Activated naive CD8-positive, alpha-beta T cell treated with anti-CD3 and anti-CD28 coated beads, Interleukin-2, amount 10 ng/mL, durations not matched to agents 7 days and 5 days (primary cell): ENCODE measurements at places on chromosomes 11 and 22. TPM values are rescaled to one million over a fixed set of nuclear protein-coding genes. Genes with fewer than 3 reads are reported as not detected.

GRCh38 chr11:118234833-118235232, 10.0 kb upstream of the JAML start:
- DNase-seq: no peak

GRCh38 chr11:32310214-32310601, 125.1 kb downstream of the WT1 start:
- no peak for DNase-seq

OR52A1 gene
- not detected for total RNA-seq

CYB5R2 gene
- total RNA-seq: 1.4 TPM

DNA sequence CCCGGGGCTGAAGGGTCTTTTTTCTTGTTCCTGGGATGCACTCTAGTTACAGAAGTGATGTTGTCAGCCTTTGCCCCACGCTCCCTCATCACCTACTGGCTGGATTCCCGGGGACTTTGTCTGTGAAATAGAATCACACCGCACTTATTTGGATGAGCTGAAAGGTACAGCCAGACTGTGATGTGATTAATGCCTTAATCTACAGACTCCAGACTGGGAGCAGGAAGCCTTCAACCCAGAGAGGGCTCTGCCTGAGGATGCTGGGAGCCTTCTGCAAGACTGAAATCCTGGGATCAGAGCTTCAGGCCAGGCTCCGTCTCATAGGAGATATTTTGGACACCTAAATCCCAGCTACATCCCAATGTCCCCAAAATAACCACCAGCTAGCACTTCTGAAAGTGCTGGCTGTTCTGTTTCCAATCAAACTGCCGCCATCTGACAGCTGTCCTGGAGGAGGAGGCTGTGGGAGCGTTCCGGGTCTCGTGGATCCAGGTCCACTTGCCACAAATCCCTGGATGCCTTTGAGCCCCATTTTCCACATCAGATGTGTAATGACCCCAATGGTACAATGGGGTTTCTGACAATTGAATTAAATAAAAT, 688.5 kb downstream of the TBC1D22A start:
- no peak for DNase-seq

PHLDA2 gene
- 0.65 TPM for total RNA-seq

DNA sequence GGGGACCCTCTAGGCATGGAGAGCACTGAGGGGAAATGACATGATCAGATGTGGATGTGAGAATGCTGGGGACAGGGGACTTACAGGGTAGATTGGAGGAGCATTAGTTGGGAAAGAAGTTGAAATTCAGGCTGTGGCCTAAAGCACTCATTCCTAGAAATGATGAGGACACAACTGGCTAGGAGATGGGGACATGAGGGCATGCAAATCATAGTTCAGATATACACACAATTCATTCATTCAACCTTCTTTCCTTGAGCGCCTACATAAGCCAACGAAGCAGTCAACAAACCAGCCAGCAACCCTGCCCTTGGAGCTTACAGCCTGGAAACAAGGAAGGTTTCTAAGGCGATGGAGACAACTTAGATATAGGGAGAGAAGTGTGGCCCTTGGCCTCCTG, 14.2 kb downstream of the CSF2RB start:
- DNase-seq: no peak

DNA sequence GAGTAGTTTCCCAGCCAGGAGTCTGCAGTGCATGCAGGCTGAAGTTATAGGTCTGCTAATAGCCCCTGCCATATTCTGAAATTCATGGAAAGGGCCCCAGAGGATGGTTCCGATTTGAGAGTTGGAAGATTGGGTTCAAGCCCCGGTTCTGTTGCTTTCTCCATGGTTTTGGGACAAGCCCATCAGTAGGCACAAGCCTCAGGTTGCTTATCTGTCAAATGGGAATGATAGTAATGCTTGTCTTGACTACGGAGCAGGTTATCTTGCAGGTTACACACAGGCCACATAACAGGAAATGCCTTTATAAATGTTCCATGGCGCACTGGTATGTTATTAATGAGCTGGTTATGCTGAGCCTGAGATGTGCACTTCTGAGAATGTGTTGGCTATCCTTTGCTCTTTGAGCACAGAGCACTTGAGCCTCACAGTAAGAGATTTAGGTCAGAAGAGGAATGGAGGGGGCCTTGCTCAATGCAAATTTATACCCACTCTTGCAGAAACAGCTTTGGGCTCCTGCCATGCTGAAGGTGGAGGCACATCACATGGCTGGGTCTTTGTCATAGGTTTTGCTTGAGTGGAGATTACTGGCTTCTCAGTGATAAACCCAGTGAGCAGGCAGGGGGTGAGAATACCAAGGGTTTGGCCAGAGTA, 47.1 kb downstream of the ZNRF3 start:
- no peak for DNase-seq

BTBD18 gene
- total RNA-seq: not detected

DNA sequence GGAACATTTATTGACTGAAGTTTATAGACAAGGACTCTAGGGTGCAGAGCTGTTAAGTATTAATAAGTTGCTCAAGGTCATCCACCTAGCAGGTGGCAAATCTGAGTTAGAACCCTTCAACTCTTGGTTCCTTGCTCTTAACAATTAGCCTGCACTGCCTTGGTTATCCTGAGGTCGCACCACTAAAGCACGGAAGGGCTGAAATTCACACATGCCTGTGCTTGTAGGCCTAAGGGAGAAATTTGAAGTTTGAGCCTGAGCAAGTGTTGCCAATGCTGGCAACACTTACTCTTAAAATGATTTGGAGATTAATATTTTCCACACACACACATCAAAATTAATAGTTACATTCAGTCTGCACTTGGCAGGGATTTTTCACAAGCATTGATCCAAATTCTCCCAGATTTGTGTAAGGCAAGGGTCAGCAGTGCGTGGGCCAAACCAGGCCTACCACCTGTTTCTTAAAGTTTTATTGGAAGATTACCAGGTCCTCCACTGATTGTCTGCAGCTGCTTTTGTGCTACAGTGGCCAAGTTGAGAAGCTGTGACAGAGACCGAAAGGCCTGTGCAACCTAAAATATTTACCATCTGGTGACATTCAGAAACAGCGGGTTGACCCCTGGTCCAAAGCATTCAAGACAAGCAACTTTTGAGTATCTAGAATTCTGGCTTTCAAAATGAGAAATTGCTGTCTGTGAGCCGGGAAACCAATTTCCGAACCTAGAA, 16.3 kb downstream of the APOL5 start:
- no peak for DNase-seq

EXPH5 gene
- total RNA-seq: 3.7 TPM

DNA sequence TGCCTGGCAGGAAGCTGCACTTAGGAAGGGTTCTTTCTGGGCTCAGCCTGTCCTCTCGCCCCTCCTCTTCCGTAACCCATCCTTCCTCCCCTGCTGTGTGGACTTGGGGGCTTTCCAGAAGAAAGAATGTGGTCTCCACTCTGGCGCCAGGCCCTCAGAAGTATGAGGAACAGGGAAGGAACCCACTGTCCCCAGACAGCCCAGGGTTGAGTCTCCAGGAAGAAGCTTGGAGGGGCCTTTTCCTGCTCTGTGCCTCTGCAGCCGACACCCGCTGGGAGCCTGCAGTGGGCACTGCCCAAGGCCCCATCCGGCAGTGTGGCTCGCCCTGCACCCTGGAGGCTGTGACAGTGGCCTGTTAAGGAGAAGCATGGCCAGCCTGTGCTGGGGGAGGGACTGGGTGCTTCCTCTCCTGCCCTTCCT, 112.6 kb downstream of the ST3GAL4 start:
- no peak for DNase-seq

GRCh38 chr22:36247955-36248354, 5.0 kb upstream of the APOL1 start:
- DNase-seq: no peak

GRCh38 chr11:68181719-68182451, 31.2 kb downstream of the KMT5B start:
- DNase-seq: no peak

ANO5 gene
- total RNA-seq: 0.14 TPM

DNA sequence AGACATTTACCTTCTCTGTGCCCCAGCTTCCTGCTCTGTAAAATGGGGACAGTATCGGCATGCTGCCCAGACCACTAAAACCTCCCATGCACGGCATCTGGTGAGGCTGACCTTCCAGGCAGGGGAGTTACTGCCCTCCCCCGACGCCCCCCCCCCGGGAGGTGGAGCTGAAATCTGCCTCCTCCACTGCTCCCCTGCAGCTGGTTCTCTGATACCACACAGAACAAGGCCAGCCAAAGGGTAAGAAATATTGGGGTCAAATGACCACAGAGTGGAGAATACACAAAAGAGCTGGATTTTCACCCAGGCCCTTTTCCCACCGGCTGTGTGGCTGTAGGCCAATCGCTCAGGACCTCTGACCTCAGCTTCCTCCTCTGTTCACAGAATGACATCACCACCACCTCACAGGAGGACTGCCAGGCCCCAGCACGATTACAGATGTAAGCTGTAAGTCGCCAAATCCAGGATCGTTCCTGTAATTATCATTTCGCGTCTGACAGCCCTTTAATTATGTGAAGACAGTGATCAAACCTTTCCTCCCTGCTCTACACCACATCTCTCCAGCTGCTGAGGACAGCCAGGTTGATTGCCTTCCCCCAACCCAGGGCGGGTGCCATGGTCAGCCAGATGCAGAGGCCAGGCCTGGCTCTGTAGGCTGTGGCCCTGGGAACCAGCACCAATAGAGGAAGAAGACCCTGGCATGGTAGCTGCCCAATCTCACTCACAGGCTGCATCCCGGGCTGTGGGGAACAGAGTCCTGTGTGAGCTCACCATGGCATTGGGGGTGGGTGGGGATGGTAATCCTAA, 35.7 kb upstream of the KLHL35 start:
- no peak for DNase-seq

OR4S1 gene
- not detected for total RNA-seq

GRCh38 chr11:19075636-19076035, 15.1 kb upstream of the MRGPRX2 start:
- no peak for DNase-seq

DNA sequence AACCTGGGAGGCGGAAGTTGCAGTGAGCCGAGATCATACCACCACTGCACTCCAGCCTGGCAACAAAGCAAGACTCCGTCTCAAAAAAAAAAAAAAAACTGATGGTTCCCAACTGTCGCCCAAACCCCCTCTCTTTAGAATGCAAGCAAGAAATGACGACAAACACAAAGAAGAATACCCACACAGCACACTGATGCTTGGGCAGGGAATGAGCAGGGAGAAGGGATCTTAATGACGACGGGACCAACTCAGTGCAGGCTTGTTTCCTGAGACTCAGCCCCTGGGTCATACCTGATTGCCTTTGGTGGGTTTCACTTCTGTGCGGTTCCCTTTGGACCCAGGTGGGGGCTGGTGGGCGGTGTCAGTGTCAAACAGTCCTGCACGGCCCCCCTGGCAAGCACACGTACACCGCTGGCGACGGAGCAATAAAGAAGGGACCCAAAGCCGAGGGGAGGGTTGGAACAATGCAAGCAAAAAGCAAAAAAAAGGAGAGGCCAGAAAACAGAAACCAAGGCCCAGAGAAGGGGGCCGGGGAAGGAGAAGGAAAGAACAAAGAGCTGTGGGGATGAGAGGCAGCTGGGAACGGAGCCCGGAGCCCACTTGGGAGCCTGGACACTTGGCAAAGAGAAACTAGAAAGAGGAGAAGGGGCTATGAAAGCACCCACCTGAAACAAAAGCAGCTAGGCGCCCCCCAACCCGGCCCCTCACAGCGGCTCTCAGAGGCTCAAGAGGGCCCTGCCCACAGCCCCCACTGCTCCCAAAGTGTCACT, 99.6 kb downstream of the CELSR1 start:
- DNase-seq: no peak

GRCh38 chr22:32501836-32502752, 27.5 kb downstream of the FBXO7 start:
- no peak for DNase-seq

DNA sequence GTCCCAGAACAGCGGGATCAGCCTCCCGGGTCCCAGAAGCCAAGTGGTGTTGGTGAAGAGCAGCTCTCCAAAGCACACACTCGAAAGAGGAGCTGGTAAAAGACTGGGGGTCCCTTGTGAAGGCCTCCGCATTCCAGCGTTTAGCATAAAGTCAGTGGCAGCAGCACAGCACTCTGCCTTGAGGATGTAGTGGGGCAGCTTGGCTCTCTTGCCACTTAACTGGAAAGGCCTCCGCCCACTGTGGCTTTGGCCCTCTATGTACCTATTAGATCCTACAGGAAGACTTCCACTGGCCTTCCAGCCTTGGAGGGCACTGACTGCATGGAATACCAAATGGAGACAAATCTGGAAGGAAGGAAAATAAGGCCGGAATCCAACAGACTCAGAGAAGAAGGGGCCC, 1455.3 kb downstream of the BRD1 start:
- DNase-seq: no peak
